NCI-H524 (cell line): ENCODE measurements at places on chromosomes 3 and 15.

- DNase-seq, result no peak
These were observed 57.6 kb downstream of the PDCD6IP start for GRCh38 chr3:33855884-33856546.

DNA sequence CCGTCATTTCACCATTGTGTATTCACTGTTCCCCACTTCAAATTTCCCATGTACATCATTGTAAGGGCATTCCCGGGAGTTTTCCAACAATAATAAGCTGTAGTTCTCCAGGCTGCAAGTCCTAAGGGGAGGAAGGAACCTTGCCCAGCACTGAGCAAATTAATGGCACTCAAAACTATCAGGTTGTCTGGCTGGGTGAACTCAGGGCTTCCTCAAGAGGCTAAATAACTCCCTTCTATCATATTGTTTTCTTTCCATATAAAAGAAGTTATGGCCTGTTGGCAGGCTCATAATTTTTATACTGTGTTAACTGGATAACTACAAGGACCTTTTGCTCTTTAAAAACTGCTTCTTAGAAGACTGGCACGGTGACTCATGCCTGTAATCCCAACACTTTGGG, 71.4 kb downstream of the SEMA6D start:
- DNase-seq, result no peak

DNA sequence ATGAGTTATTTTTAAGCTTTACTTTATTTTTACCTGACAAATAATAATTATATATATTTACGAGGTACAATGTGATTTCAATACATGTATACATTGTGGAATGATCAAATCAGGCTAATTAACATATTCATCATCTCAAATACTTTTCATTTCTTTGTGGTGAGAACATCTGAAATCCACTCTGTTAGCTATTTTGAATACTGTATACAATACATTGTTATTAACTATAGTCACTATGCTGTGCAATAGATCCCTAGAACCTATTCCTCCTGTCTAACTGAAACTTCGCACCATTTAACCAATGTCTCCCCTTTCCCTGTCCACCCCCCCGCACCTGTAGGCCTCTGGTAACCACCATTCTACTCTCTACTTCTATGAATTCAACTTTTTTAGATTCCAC, 7.9 kb upstream of the SPPL2A start:
- DNase-seq, result no peak

DNA sequence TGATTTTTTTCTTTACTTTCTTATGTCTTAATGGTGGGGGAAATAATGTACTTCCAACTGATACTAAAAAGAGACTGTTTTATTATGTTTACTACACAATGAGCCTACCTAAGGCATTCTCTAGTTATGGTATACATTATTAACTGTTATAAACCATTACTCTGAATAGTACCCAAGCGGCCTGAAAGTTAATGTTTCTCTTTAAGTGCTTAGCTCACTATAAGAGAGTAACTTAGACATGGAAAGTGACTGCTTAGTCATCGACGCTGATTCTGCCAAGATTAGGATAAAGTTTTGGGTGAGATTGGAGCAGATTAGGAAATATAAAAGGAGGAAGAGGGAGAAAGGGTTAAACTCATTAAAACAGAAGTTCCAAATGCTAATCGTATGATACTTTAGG, 365.0 kb downstream of the NLGN1 start:
- DNase-seq, result no peak

DNA sequence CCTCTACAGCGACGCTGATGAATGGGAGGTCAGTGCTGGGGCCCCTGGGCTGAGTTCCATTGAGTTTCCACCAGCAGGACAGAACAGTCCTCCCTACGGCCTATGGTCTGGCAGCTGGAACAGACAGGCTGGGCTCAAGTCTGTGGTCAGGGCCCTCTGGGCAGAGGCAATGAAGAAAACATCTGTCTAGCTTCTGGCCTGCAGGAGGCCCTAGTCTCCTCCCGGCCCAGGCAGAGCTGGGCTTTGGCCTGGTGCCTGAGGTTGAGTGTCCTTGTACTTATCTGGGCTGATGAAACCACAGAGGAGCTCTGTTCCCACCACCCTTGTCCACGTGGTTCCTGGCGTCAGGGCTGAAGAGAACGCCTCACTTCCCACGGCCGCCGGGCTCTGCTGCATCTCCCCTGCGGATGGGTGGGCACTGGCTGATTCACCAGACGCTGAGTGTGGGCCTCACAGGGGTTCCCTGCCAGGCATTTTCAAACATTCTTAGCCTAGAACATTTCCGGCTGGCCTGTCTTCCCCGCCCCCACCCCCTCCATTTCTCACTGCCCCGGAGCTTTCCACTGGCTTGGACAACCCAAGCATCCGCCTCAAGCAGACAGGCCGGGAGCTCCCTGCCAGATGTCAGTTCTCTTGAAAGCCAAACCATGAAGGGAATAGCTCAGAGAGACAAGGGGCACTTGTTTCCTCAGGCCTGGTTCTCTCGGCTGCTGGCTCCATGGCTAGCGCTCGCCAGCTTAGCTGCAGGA, 20.3 kb downstream of the PPCDC start:
- peak; percentile 43 for DNase-seq

DNA sequence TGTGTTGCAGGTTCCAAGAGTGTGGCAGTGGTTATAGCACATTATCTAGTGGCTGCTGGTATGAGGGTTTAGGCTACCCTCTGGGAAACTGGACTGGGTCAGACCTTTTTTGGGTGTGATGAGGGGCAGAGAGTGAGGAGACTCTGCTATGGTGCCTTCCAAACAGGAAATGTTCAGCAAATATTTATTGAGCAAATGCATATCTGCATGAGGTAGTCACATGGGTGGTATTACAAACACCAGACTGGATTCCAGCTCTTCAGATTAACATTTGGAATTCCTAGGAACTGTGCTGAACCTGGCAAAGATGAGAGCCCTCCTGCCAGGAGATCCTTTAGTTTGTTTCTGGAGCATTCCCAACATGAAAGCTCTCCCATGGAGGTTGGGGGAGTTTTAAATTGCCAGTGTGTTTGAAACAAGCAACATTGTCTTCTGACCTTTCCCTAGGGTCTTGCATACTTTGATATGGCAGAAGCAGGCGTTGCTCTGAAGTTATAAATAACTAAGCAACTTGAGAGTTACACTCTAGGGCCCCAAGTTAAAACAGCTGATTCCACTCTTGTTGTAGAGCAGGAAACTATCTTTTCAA, 341.2 kb upstream of the C2CD4B start:
- no peak for DNase-seq

- DNase-seq, result peak; percentile 24
These were observed 49.7 kb upstream of the POMGNT2 start for GRCh38 chr3:43155464-43156121.

- DNase-seq, result peak; percentile 77
These were observed 6.6 kb downstream of the TIPARP start for GRCh38 chr3:156681002-156681401.

- DNase-seq, result no peak
These were observed 265.8 kb upstream of the ZNF717 start for GRCh38 chr3:76051145-76051544.

DNA sequence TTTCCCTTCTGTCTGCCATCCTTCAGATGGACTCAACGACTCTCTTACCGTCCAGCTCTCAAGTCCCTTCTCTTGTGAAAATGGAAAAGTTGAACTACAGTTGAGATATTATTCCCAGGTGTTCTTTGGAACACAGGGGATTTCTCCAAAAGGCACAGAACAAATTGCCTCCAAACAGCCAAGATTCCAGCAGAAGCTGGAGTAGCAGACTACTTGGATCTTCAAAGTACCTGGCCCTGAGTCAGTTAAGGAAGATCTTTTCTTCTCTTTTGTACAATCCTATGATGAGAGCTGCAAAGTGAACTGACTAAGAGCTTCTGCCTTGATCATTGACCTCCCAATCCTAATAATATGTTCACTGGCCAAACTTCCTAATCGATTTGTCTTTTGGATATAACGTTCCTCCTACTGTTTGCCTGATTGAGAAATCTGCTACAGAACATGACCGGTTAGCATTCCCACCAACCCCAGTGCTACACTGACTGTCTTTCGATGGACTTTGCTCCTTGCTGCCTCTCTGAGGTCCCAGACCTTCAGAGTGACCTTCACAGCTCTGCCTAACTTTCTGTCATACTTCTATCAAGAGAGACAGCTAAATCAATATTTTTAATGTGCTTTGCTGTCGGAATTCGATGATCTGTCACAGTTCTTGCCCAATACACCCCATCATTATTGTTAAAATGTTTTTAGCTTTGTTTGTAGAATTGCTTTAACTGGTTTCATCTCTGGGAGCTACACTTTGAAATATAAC, 21.9 kb downstream of the PAQR9 start:
- no peak for DNase-seq

- no peak for DNase-seq
These were observed 24.2 kb downstream of the ATP13A4 start for GRCh38 chr3:193530231-193531165.

DNA sequence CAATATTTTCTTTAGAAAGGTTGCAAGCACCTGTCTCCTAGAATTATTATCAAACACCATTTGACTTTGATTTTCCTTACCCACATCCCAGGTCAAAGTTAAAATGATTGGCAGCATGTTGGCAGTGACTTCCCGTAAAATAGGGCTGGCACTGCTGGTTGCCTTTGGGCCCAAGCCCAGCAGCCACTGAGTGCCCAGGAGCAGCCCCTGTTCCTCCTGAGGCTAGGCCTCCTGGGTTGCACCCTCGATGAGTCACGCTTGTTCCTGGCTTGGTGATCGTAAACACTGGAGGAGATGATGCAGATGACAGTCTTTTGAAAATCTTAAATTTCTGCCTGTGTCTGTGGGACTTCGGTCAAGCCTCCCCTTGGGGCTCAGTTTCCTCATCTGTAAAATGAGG, 290.0 kb downstream of the TLE3 start:
- no peak for DNase-seq

GRCh38 chr3:173778251-173778650, 380.7 kb downstream of the NLGN1 start:
- no peak for DNase-seq

- DNase-seq, result no peak
These were observed 3.4 kb downstream of the FYCO1 start for GRCh38 chr3:45992133-45992729.

GRCh38 chr3:86991482-86991815, 500 bp upstream of the VGLL3 start:
- DNase-seq, result no peak

GRCh38 chr3:43490640-43491185, 131.1 kb downstream of the ANO10 start:
- peak; percentile 2 for DNase-seq

GRCh38 chr15:48109856-48110531, 10.8 kb upstream of the SLC24A5 start:
- no peak for DNase-seq

DNA sequence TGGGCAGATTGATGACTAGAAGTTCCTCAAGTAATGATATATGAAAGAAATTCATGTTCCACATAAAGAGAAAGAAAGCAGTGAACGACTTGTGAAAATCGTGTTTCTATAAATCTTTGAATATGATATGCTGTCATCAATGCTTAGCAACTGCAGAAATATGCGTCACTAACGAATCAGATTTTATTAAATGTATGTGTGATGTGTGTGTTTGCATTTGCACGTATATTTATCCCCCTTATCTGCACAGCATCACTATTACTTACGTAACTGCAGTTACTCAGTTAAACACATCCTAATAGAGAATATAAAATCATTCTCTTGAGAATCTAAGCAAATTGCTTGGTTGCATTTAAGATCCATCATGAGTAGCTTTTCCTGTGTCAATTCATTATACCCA, 468.6 kb downstream of the FGF12 start:
- no peak for DNase-seq

- DNase-seq, result no peak
These were observed 33.5 kb downstream of the ADAM10 start for GRCh38 chr15:58716027-58716426.

- DNase-seq, result no peak
These were observed 2.9 kb upstream of the PRKCD start for GRCh38 chr3:53157974-53158580.

GRCh38 chr15:66595931-66596545, 30.2 kb upstream of the LCTL start:
- no peak for DNase-seq

DNA sequence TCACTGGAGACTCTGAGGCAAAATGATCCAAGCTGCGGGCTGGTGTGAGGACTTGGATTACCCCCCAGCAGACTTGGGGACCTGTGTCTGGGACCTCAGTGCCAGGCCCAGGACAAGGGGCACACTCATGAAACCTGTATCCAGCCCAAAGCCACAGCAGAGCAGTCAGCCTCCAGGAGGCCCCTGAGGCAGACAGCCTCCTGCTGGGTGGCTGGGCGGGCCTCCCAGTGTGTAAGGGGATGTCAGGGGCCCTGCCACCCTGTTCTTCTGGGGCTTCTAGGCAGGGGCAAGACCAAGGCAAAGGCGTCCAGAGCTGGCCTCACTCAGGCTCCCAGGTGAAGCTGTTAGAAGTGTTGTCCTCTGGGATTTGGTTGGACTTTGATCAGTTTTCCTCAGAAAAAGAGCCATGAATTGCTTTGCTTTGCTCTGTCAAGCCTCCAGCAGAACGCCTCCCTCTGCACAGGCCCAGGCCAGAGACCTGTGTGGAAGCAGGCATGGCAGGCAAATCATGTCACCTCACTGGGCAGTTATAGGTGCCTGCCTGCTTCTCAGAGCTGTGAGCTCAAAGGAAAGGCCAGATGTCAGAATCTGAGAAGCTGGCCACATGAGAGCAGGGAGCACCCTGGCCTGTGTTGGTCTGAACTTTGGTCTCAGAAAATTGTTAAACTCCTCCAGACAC, 77.4 kb downstream of the SMAD6 start:
- no peak for DNase-seq

DNA sequence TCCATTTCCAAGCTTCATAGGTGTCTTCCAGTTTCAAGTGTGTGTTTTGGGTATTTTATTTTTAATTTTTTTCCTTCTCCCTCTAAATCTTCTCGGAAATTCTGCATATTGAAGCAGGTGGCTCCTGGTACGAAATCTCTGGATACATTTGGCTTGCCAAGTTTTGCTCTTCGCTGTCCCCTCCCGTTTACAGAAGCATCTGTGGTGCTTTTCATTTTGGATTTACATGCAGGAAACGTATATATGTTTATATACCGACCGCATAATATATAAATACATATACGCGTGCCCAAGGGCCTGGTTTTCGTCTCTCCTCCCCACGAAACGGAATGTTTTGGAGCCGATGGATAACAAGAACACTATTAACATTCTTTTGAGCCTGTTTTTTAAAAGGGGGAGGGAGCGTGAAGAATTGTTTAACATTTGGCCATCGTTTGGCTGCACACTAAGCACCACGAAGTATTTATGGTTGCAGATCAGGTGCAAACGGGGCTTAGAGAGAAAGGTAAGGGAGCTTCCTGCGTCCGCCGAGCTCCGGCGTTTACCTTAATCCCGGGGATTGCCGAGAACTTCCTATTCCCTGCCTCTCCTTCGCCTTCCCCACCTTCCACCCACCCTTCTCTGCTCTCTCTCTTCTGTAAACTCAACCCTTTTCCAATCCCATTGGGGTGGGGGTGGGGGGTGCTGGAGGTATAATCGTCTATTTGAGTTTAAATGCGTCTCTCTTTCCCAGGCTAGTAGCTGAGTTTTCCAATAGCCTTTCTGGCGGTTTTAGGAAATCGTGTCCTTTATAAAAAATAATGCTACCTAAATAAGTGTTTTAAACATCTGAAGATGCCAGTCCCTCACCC, 1.1 kb upstream of the NLGN1 start:
- DNase-seq, result peak; percentile 36

GRCh38 chr3:171262431-171262830, 197.8 kb downstream of the TNIK start:
- DNase-seq, result no peak
